Activated CD4-positive, alpha-beta T cell treated with anti-CD3 and anti-CD28 coated beads, Interleukin-2, amount 10 ng/mL, durations not matched to agents 7 days and 5 days (primary cell): ENCODE measurements at places on chromosomes 12 and 14. TPM values are rescaled to one million over a fixed set of nuclear protein-coding genes. Genes with fewer than 3 reads are reported as not detected.

PPP4R3A gene
- total RNA-seq, result 145 TPM

TEX52 gene
- total RNA-seq, result 0.35 TPM

GLI1 gene
- total RNA-seq, result 0.94 TPM

BIN2 gene
- total RNA-seq, result 200 TPM

RESF1 gene
- total RNA-seq, result 137 TPM

IL31 gene
- total RNA-seq, result not detected

GRCh38 chr12:49881415-49882247, 22.1 kb downstream of the FAIM2 start:
- H3K4me1 ChIP-seq, result no peaks in the 10 kb centered on the region
- no peak for DNase-seq
- H3K36me3 ChIP-seq, result no peaks in the 10 kb centered on the region
- no peak overlapping the region for H3K4me3 ChIP-seq
- no peak overlapping the region for H3K27ac ChIP-seq
- no peaks in the 10 kb centered on the region for H3K27me3 ChIP-seq

GRCh38 chr14:96949594-96949993, 152.4 kb downstream of the VRK1 start:
- no peak overlapping the region for H3K27ac ChIP-seq
- no peak for DNase-seq
- no peak overlapping the region for H3K4me3 ChIP-seq
- H3K36me3 ChIP-seq, result no peaks in the 10 kb centered on the region
- peaks cover 16% of the 10 kb centered on the region for H3K4me1 ChIP-seq

DNA sequence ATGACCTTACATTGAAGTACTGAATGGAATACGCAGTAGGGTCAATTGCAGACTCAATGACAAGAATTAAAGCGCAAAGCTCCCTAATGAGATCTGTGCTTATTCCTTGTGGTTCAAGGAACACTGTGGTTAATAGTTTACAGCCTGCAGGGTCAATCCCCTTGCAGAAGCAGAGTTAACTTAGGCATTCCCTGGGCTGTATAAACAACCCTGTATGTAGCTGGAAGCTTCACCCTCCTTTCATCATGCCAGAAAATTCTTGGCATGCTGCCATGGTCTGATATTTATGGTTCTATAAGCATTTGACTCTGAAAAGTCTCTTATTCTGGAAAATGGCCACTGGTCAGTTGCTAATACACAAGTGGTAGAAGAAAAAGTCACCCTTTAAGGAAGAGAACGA, 227.7 kb downstream of the NOVA1 start:
- no peaks in the 10 kb centered on the region for H3K4me1 ChIP-seq
- H3K36me3 ChIP-seq, result no peaks in the 10 kb centered on the region
- no peak for DNase-seq
- no peaks in the 10 kb centered on the region for H3K27me3 ChIP-seq
- no peak overlapping the region for H3K27ac ChIP-seq

GRCh38 chr12:98743362-98743953, 98.4 kb downstream of the APAF1 start:
- peaks cover 40% of the 10 kb centered on the region for H3K4me1 ChIP-seq
- peak; percentile 38 for DNase-seq
- H3K36me3 ChIP-seq, result no peaks in the 10 kb centered on the region
- H3K27ac ChIP-seq, result no peak overlapping the region
- peaks cover 22% of the 10 kb centered on the region for H3K27me3 ChIP-seq

DNA sequence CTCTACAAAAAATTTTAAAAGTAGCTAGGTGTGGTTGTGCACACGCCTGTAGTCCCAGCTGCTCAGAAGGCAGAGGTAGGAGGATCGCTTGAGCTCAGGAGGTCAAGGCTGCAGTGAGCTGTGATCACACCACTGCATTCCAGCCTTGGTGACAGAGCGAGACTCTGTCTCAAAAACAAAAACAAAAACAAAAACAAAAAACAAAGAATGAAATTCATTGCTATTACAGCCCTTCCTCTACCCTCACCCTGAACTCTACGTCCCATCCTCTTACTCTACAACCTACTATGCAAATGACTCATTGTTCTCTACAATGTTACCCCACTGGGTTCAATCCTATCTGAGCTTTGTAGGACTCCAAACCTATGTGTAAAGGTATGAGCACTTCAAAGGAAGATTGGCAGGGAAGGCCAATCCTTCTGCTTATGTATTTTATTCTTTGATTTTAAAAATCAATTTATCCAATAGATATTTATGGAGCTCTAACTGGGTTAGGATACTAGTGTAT, 39.3 kb downstream of the NINJ2 start:
- H3K36me3 ChIP-seq, result no peaks in the 10 kb centered on the region
- no peak overlapping the region for H3K4me3 ChIP-seq
- peaks cover 43% of the 10 kb centered on the region for H3K4me1 ChIP-seq
